ENCODE measurements at places on chromosomes 5 and 9.

DNA sequence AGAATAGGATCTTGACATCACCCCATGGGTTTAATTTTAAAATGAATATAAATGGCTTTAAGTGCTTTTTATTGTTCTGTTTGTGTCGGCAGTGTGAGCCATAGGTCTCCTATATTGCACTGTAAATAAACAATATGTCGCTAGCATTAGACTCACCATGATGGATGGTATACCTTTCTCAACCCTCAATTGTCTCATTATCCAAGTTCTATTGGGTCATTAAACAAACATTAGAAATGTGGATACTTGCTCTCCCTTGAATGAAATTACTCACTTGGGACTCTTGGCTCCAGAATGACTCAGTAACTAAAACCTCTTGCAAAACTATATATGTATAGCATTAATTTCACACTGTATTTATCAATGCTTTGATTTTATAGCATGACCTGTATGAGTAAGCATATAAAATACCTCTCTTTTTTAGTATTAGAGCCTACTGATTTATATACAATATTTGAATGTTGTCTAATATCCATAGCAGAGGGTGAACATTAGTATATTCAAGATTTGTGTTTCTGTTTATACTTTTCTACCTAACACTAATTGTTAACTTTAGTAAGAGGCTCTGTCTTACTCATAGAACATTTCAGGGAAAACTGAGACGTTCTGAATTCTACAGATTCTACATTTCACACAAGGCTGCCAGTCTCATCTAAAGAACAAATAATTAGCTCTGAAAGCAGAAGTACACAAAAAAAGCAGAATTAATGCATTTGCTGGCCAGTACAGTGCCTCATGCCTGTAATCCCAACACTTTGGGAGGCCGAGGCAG lies 303.8 kb upstream of the PRR16 start:
- no peak for DNase-seq

- peak; percentile 12 for DNase-seq
Observed at GRCh38 chr9:133717113-133718031, 20.8 kb downstream of the SARDH start.

DNA sequence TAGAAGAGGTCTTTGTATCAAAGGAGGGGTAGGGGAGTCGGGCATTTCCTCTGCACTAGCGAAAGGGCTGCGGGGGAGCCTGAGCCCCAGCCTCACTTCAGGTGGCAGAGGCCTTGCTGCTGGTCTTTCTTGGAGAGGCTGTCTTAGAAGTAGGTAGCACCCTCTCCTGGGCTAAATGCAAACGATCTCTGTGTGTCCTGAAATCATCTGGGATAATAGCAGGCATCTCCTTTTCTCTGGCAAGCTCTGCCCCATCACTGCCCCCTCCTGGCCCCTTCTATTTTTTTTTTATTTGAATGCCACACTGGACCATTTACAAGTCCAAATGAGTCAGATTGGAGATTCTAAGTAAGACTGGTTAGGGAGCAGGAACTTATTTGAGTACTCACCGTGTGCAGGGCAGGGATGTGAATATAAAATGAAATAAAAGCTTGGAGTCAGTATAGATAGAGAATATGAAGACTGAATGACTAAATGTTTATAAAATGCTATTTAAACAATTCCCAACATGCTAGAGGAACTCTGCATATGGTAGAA lies 137.1 kb downstream of the FGF1 start:
- peak; percentile 22 for DNase-seq

- DNase-seq = no peak
Observed at GRCh38 chr5:178502401-178503100, 87.6 kb downstream of the COL23A1 start.

- DNase-seq = no peak
Observed at GRCh38 chr5:9025942-9026341, 519.9 kb downstream of the SEMA5A start.

GRCh38 chr5:104734046-104734445 lies 1171.5 kb upstream of the NUDT12 start:
- DNase-seq = no peak

DNA sequence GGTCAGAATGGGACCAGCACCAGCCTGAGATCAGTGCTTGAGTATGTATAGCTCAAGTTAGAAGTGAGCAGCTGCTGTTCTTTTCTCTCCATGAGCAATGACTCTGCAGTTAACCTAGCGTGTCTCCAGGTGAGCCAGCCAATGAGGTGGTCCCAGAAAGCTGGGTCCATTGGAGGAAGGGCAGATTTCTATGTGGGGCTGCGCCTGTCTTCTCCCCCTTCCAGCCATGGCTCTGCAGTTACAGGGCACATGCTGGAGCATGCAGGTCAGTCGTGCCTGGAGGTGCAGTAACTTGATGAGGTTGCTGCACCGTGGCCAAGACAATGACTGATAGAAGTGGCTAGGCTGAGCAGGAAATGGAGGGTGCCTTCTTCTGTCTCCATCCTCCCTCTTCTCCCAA lies 29.6 kb upstream of the CXCL14 start:
- no peak for DNase-seq

DNA sequence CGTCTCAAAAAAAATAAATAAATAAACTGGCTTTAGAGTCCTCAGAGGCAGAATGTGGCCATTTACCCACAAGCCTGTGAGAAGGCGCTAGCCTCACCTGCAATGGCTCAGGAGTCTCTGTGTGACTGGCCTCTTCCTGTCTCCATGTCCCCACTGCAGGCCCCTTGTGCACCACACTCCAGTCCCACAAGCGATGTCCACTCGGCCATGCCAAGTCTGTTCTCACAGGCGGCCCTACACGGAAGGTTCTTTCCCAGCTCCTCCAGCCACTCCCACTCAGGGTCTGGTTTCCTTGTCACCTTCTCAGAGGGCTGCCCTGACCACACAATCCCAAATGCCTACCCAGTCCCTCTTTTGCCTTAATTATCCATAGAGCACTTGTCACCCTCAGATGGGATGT lies 38.2 kb downstream of the POLR1E start:
- no peak for DNase-seq

DNA sequence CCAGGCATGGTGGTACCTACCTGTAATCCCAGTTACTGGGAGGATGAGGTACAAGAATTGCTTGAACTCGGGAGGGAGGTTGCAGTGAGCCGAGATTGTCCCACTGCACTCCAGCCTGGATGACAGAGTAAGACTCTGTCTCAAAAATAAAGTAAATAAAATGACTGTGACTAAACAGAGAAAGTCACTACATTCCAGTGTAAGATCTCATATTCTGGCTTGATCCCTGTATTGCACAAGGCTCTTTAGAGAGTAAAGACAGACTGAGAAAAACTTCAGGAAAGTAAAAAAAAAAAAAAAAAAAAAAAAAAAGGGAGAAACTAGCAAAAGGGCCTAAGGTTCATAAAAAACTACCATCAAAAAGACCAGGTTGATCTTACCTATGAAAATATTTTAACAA lies 106.6 kb upstream of the PJA2 start:
- no peak for DNase-seq

- peak; percentile 54 for DNase-seq
Observed at GRCh38 chr5:141040771-141041426, 10.3 kb upstream of the PCDHB1 start.

DNA sequence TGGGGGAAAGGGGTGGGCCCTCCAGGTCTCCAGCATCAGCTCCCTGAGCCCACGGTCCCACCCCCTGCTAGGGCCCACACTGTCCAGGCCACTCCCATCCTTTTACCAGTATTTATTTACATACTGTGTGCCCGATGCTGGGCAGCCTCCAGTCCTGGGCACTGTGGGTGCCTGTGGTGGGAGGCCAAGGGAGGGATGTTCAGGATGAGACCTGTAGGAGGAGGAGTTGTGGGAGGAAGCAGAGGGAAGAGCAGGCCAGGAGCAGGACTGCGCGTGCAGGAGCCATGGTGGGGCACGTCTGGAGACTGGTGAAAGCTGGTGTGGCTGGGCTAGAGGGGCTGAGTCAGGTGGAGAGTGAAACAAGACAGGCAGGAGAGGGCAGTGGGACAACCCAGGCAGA lies 267.4 kb downstream of the HSPA4 start:
- DNase-seq = no peak

DNA sequence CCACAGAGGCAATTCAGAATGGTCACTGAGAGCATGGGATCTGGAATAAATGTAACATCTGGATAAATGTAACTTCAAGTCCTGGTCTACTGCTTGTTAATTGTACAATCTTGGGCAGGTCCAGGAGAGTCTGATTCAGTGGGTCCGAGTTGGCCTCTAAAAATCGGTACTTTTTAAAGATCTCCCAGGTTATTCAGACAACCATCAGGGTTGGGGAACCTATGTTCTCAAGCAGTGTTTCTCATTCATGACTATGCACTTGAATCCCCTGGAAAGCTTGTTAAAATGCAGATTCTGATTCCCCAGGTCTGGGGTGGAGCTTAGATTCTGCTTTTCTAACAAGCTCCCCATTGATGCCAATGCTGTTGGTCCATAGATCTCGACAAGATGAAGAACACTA lies 14.8 kb downstream of the ANXA1 start:
- no peak for DNase-seq

GRCh38 chr5:8138884-8139283 lies 269.9 kb downstream of the MTRR start:
- no peak for DNase-seq

DNA sequence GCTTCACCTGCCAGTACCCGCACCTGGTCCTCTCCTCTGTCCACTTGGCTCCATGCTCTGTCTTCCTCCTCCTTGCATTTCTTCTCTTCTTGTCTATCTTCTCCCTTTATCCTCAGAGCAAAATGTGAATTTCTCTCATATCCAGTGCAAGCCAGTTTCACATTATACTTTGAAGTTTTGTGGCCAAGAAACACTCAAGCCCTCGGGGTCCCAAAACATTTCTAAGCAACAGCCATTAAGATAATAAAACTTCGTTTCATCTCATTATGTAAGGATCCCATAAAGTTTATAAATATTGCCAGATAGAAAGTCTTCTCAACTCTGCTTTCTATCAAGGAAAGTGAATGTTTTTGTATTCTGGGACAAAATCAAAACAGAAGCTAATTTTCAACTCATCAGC lies 178.8 kb downstream of the SNX18 start:
- DNase-seq = no peak

DNA sequence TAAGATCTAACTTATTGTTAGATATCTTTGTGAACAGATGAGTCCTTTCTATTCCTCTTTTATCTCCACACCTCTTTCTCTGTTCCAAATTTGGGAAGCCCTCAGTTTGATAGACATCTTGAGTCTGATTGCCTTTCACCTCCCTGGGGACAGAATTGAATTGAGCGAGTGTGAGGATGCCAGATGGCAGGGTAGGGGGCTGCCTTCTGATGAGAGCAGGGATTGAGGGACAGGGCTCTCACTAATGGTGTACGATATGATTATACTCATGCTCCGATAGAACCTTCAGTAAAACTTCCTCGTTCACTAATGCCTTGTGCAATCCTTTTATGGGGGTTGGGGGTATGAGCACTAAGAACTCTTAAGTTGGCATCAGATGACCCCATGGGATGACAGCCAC lies 172.1 kb upstream of the DAP start:
- no peak for DNase-seq

GRCh38 chr9:113129884-113130283 lies 20.9 kb upstream of the SLC31A2 start:
- no peak for DNase-seq

DNA sequence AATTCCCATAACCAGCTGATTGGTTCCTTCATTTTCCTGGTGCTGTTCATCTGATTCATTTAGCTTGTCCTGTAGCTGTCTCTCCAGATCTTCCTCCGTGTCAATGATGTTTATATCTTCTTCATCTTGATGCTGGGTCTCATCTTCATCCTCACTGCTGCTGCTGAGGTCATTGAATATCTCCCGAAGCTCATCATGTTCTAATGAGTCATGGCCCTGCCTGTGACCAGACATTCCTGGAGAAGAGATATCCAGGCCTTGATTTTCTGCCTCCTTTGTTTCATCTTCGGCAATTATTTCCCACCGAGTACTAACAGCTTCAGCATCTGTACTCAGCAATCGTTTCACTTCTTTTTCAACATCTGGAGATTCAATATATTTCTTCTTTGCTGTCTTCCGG lies 1.4 kb downstream of the TAF7 start:
- DNase-seq = no peak

- DNase-seq = no peak
Observed at GRCh38 chr9:113533335-113534225, 70.1 kb downstream of the RGS3 start.

DNA sequence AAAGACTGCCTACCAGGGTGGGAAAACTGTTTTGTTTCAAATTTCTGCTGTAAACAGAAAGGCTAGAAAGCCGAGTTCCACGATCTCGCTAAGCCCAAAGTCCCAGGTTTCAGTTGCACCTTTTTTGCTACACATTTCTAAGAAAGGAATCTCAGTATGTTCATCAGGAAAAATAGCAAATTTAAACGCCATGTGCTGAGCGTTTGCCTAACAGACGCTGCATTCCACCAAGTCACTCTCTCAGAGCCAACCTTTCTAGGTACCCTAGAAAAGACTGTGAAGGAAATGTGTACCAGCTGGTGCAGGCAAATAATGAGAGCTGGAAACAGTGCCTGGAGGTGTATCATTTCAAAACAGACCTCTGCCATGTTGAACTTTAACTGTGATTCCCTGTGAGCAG lies 71.8 kb downstream of the FRMD3 start:
- DNase-seq = no peak

GRCh38 chr9:70979966-70980365 lies 141.5 kb downstream of the TRPM3 start:
- DNase-seq = no peak

DNA sequence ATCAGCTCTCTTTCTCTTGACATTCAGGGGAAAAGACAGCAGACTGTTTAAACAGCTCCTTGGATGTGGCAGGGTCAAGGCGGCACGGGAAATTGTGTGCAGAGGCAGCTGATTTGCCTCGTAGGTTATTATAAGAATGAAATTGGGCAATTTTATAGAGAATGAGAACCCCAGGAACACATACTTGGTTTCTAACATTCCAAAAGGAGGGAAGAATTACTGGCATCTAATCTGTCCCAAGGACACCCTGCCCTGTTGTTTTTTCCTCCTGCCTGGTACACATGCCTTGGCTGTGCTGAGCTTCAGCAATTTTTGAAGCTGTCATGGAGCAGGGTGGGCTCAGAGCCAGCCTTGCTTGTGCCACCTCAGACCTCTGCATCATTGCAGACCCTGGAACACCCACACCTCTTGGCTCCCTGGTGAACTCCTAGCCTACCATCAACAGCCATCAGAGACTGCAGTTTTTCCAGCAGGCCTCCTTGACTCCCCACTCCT lies 143.6 kb downstream of the BOD1 start:
- no peak for DNase-seq

- DNase-seq = no peak
Observed at GRCh38 chr5:12413585-12413984, 509.3 kb upstream of the CTNND2 start.

DNA sequence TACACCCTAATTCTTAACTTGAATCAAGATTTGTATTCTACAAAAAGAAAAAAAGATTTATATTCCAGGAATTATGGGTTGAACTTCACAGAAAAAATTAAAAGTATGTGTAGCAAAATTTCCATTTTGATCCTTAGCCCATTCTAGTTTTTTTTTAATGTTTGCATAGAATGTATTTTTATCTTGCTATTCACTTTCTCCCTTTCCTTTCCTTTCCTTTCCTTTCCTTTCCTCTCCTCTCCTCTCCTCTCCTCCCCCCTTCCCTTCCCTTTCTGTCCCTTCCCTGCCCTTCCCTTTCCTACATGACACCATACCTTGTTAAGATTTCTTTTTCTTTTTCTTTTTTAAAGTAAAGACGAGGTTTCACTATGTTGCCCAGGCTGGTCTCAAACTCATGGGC lies 542.5 kb upstream of the PTGER4 start:
- no peak for DNase-seq

- DNase-seq = no peak
Observed at GRCh38 chr9:28781481-28781880, 1208.2 kb upstream of the C9orf72 start.

GRCh38 chr9:94445863-94446262 lies 109.0 kb upstream of the PCAT7 start:
- no peak for DNase-seq
